ENCODE measurements at places on chromosomes 1 and 21. TPM values are rescaled to one million over a fixed set of nuclear protein-coding genes. Genes with fewer than 3 reads are reported as not detected.
A peak's percentile ranks its signal among the peaks of the same experiment; 100 is the strongest.

- no peak overlapping the region for H3K4me3 ChIP-seq
- no peaks in the 10 kb centered on the region for H3K27me3 ChIP-seq
- no peak for DNase-seq
- H3K27ac ChIP-seq, result no peak overlapping the region
- H3K36me3 ChIP-seq, result no peaks in the 10 kb centered on the region
Measured at GRCh38 chr1:169081503-169082123, 24.9 kb upstream of the ATP1B1 start.

DNA sequence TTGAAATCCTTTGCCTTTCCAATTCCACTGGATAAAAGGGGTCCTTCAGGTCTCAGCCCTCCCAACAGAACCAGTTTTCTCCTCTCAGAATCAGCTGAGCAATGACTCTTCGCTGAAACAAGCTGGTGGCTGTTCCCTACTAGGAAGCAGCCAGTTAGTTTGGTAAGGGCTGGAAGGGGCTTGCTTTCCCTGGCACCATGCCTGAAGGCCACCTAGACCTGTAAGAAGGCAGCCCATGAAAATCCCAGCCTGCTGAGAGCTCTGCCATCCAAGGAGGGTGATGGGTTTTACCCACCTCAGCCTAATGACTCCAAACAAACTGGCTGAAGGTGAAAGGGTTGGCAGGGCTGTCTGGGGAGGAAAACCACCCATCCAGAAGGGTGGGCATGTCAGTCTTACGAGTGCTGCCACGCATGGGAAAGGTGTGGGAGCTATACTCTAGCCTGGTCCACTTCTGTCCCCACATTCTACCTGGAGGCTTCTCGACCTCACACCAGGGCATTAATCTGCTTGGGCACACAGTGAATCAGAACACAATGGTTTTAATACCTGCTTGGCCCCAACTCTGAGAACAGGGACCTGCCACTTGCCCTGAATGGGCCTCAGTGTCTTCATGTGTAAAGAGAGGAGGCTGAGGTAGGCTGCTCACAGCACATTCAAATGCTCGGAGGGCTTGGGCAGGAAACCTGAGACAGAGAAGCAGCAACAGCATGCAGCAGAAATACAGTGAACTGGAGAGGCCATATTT, 53.0 kb downstream of the CD46 start:
- no peaks in the 10 kb centered on the region for H3K27me3 ChIP-seq
- peaks cover 44% of the 10 kb centered on the region for H3K36me3 ChIP-seq
- H3K27ac ChIP-seq, result peak overlapping the region; percentile 78
- H3K4me3 ChIP-seq, result no peak overlapping the region
- DNase-seq, result no peak

DNA sequence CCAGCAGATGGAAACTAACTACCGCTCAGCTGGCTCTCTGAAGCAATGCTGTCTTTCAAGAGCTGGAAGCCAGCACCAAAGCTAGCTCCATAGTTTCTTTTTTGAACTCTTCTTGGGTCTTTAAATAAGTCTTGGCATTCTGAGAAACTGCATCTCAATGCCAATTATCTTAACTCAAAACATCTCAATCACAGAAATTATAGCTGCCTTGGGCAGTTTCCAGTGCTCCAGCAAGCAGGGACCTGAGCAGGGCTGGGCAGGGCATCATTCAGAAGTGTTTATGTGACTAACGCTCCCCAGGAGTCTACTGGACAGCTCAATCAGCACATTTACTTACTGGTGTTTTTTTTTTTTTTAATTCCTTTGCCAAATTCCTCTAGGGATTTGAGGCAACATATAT, 18.3 kb upstream of the PADI4 start:
- peak; percentile 64 for DNase-seq
- H3K4me3 ChIP-seq, result no peak overlapping the region
- H3K36me3 ChIP-seq, result no peaks in the 10 kb centered on the region
- H3K4me1 ChIP-seq, result no peaks in the 10 kb centered on the region

GRCh38 chr1:37362594-37363385, 111.6 kb upstream of the ZC3H12A start:
- no peak overlapping the region for H3K4me3 ChIP-seq
- DNase-seq, result no peak
- peaks cover 5% of the 10 kb centered on the region for H3K27me3 ChIP-seq
- no peak overlapping the region for H3K27ac ChIP-seq
- no peaks in the 10 kb centered on the region for H3K36me3 ChIP-seq
- H3K4me1 ChIP-seq, result no peaks in the 10 kb centered on the region

- H3K4me1 ChIP-seq, result no peaks in the 10 kb centered on the region
- no peak overlapping the region for H3K4me3 ChIP-seq
- DNase-seq, result no peak
- no peaks in the 10 kb centered on the region for H3K36me3 ChIP-seq
- H3K27me3 ChIP-seq, result no peaks in the 10 kb centered on the region
- H3K27ac ChIP-seq, result no peak overlapping the region
Measured at GRCh38 chr1:229786974-229787610, 161.0 kb downstream of the URB2 start.

GRCh38 chr1:34286511-34286910, 109.8 kb downstream of the C1orf94 start:
- H3K27me3 ChIP-seq, result no peaks in the 10 kb centered on the region
- DNase-seq, result no peak

- H3K4me1 ChIP-seq, result no peaks in the 10 kb centered on the region
- no peak for DNase-seq
- no peaks in the 10 kb centered on the region for H3K36me3 ChIP-seq
- H3K4me3 ChIP-seq, result no peak overlapping the region
Measured at GRCh38 chr1:232445361-232446106, 184.4 kb downstream of the SIPA1L2 start.

DNA sequence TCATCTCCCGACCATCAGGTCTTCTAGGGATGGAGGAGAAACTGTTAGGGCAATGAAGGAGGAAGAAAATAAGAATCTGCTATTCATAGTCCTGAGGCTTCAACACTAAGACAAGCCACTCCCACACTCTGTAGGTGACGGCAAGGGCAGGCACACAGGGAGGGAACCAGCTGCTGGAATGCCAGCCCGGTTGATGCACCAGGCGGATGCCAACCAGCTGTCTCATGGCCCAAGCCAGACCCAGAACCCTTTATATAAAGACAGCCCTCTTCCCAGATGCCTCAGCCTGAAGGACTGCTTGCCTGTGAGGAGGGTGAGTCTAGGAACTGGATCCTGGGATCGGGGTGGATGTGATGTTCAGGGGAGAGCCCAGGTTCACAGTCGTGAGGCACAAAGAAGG, at the start of gene KPRP:
Gene KPRP, plus strand, starts transcription at position 279 of the 400 bp plus-strand sequence. CDS start 1,564 bp downstream, outside the sequence.
- no peak within 1 kb of the TSS for H3K4me3 ChIP-seq
- H3K36me3 ChIP-seq, result no peaks in the 10 kb centered on the region
- DNase-seq, result no peak
- H3K27me3 ChIP-seq, result no peaks in the 10 kb centered on the region
- no peaks in the 10 kb centered on the region for H3K4me1 ChIP-seq

DNA sequence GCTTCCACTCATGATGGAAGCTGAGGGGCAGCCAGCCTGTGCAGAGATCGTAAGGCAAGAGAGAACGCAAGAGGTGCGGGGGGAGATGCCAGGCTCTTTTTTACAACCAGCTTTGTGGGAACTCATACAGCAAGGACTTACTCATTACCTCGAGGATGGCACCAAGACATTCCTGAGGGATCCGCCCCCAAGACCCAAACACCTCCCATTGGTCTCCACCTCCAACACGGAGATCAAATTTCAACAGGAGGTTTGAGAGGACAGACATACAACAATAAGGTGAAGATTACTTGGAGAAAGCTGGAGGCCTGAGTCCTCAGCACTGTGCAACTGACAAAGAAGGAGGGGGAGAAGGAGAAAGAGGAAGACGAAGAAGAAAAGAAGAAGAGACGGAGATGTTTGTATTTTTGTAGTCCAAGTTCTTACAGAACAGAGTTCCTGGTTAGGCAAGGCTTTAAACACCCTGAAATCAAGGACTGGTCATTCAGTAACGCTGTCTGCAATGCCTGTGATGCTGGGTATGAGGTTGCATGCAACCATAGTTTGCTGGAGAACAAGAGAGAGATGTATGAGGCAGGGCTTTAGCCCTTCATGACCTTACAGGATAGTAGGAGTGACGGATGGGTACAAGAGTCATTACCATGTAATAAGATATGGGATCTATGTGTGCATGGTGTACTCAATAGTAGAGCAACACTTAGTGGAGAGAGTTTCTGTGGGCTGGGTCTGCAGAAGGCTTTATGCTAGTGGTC, 19.7 kb upstream of the GALNT2 start:
- no peaks in the 10 kb centered on the region for H3K27me3 ChIP-seq
- no peak overlapping the region for H3K27ac ChIP-seq
- H3K4me3 ChIP-seq, result no peak overlapping the region
- H3K4me1 ChIP-seq, result no peaks in the 10 kb centered on the region
- H3K36me3 ChIP-seq, result no peaks in the 10 kb centered on the region

DNA sequence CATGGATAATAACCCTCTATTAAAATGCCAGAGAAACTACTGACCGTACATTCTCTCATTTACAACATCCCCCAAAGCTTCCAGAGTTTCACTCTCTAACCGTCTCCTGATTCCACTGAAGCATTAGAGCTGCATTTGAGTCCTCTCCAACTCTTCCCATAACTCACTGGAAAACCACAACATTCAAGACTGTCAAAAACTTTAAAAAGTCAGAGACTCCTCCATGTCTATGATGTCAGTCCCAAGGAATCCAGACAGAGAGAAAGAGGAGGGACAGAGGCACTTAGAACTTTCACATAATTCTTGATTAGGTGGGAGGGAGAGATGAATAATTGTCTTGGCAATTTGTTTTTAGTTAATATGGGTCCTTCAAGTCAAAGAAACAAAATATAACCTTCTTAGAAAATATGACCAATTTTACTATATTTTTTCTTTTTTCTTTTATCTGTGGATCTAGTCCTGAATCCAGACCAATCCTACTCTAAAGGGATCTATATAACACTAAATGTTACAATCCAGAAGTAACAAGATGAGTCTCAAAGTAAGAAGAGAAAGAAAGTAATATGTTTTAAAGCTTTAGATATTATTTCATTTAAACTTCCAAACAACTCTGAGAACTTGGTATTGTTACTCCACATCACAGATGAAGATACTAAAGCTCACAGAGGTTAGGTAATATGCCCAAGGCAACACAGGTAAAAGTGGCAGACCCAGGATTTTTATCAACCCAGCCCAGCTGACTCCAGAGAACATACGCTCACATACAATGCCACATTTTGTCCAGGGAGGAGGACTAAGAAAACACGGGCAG, 23.8 kb downstream of the OTUD7B start:
- H3K27me3 ChIP-seq, result no peaks in the 10 kb centered on the region
- H3K4me1 ChIP-seq, result peaks cover 6% of the 10 kb centered on the region
- no peak overlapping the region for H3K27ac ChIP-seq
- no peak for DNase-seq

PLEKHN1 gene
- 1.4 TPM for total RNA-seq

CA6 gene
- total RNA-seq, result not detected

RPE65 gene
- total RNA-seq, result 0.57 TPM

OR2W3 gene
- total RNA-seq, result 0.23 TPM

HPDL gene
- total RNA-seq, result 0.41 TPM

All from prostate gland (tissue), 2 donors.